Mammary epithelial cell (primary cell): ENCODE measurements at places on chromosomes 5 and 9.
A peak's percentile ranks its signal among the peaks of the same experiment; 100 is the strongest.

- no peak for DNase-seq
Observed at GRCh38 chr9:90774682-90775081, 26.9 kb upstream of the SYK start.

DNA sequence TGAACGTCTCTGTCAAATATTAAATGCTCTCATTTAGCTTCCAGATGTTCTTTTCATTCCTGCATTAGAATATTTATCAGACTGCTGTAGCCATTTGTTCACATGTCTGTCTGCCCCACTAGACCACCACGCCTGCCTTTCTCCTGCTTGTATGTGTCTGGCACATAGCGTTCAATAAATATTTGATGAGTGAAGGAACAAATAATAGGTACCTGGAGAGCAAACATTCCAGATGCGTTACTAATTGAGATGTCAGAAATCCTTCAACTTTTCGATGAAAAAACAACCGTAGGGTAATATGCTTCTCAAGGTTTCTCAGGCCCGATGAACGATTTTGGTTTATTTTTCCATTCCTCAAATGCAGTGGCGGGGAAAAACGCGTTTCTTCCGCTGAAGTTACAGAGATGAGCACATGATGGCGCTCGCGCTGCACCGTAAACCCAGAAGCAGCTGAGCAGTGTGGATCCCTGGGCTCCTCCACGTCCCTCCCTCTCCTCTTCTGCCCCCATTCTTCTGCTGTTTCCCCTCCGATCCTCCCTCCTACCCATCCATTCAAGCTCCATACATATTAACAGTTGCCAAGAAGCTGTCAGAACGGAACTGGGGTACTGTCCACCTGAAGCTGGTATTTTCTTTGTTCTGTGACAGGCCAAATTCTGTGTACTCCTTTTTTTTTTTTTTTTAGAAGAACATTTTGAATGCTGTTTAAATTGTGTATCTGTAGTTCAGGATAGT, 245.4 kb downstream of the MPDZ start:
- peak; percentile 47 for DNase-seq

GRCh38 chr5:72511774-72512592, 4.8 kb upstream of the ZNF366 start:
- DNase-seq, result peak; percentile 16

DNA sequence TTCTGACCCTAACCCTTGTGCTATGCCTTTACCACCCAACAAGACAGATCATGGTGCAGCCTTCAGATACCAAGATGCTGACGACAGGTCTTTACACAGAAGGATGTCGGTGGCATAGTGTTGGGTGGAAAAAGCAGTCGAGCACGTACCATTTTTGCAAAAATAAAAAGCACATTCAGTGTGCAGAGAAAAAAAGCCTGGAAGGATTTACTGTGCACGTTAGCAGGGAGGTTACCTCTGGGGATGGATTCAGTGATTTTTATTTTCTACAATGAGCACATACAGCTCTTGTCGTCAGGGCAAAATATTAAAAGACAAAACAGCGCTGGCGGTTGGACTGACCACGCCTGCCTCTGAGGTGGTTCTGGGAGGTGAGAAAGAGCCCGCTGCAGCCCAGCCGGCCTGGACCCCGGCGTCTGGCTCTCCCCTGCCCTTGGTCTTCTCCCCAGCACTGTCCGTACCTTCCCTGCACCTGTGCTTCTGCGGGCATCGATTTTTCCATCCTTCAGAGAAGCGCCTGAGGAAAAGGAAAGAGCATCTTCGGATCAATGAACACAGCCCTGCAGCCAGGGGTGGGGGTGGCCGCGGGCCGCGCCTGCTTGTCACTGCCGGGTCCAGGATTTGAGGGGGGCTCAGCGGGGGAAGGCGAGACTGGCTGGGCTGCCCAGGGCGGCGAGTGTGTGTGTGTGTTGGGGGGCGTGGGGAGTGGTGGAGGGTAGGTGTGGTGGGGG, 200.0 kb upstream of the IER5L start:
- DNase-seq, result no peak

DNA sequence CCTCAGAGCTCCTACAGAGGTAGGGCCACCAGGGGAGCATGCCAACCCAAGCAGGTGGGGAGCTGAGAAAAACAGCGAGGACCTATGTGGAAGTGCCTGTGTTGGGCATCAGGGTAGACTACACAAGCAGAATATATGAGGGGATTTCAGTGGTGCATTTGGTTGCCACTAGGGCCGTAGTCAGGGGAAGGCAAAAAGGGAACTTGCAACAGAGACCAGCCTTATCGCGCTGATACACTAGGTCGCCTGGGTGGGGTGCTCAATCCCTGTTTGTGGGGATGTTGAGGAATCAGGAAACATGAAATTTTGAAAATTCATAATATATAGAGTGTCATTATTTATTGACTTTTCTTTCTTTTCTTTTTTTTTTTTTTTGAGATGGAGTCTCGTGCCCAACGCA, 370.9 kb upstream of the PRR16 start:
- no peak for DNase-seq

GRCh38 chr9:5872511-5872910, 18.2 kb upstream of the MLANA start:
- no peak for DNase-seq
